Fibroblast of lung (primary cell): ENCODE measurements at places on chromosomes 11 and 22. TPM values are rescaled to one million over a fixed set of nuclear protein-coding genes. Genes with fewer than 3 reads are reported as not detected.
A peak's percentile ranks its signal among the peaks of the same experiment; 100 is the strongest.

SORL1 gene
- 3.6 and 10.9 TPM in 2 replicates for total RNA-seq

DNA sequence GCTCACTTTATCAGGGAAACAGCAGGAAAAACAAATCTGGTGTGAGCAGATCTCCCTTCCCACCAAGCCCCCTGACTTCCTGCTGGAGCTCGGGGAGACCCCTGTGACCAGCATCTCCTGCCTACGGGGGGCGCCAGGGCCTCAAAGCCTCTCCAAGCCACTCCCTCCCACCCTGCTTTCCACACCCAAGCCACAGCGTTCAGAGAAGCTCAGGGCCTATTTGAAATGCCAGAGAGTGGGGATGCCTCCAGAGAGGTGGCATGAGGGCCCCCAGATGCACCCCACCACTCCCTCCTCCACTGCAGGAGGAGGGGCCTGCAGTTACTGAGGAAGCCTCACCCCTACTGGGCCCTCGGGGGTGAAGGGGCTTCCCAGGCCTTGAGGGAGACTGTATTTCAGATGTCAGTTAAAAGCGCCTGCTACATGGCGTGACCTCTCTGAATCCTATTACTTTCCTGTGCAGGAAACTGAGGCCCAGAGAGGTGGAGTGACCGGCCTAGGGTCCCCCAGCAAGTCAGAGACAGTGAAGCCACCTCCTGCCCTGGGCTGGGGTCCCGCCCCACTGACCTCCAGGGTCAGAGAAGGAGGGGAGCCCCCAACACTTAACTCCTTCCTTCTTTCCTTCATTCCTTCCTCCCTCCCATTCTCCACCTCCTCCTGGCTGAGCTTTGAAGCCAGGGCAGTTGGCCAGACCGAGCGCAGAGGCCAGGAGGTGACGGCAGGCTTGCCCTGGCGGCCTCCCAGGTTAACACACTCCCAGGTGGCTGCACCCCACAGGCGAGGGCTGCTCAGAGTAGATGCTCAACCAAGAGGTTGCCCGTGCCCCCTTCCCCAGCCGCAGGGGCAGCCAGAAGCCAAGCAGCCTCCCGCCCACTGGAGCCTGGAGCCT is 6.0 kb upstream of the CDKN1C start:
- H3K27me3 ChIP-seq = no peaks in the 10 kb centered on the region
- peak overlapping the region; percentile 39 for H3K4me3 ChIP-seq
- H3K4me1 ChIP-seq = peaks cover 11% of the 10 kb centered on the region
- H3K36me3 ChIP-seq = no peaks in the 10 kb centered on the region
- no peak overlapping the region for H3K27ac ChIP-seq

IFITM10 gene
- total RNA-seq = 0.26 and 0.50 TPM in 2 replicates

DNA sequence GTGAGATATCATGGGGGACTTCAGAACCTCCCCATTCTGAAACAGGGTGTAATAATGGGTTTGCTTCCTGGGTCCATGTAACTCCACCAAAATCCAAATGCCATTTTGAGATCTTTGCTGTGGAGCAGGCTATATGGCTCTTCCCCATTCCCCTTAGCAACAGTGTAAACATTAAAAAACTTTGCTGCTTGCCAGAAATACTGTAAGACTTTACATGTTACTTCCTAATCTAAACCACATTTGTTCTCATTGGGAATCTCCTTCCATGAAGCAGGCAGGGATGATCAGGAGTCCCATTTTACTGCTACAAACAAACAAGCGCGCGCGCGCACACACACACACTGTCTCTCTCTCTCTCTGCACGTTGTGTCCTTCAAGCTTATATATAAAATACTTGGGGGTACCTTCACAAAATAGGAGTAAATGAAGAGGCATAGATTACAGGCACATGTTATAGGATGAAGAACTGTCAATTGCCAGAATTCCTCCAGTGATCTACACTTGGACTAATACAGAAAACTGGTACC is 86.5 kb downstream of the ANO3 start:
- H3K27me3 ChIP-seq = no peaks in the 10 kb centered on the region
- H3K36me3 ChIP-seq = no peaks in the 10 kb centered on the region
- H3K4me3 ChIP-seq = no peak overlapping the region
- H3K4me1 ChIP-seq = no peaks in the 10 kb centered on the region
- no peak overlapping the region for H3K27ac ChIP-seq

SCGB1D2 gene
- total RNA-seq = not detected in 2 replicates

DNA sequence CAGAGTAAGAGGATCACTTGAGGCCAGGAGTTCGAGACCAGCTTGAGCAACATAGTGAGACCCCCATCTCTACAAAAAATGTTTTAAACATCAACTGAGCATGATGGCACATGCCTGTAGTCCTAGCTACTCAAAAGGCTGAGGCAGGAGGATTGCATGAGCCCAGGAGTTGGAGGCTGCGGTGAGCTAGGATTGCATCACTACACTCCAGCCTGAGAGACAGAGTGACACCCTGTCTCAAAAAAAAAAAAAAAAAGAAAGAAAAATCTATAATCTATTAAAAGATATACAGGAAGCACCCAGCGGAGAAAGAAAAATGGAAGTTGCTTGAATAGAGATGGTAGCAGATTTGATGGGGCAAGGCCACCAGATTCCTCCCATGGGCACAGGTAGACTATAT is 61.8 kb downstream of the FAM83F start:
- H3K36me3 ChIP-seq = no peaks in the 10 kb centered on the region
- DNase-seq = no peak
- H3K27me3 ChIP-seq = peaks cover 2% of the 10 kb centered on the region
- no peak overlapping the region for H3K27ac ChIP-seq
- H3K4me3 ChIP-seq = no peak overlapping the region
- H3K4me1 ChIP-seq = no peaks in the 10 kb centered on the region

NCF4 gene
- total RNA-seq = not detected in 2 replicates

DKK3 gene
- 387 and 1,064 TPM in 2 replicates for total RNA-seq

PAX6 gene
- total RNA-seq = not detected in 2 replicates

DNA sequence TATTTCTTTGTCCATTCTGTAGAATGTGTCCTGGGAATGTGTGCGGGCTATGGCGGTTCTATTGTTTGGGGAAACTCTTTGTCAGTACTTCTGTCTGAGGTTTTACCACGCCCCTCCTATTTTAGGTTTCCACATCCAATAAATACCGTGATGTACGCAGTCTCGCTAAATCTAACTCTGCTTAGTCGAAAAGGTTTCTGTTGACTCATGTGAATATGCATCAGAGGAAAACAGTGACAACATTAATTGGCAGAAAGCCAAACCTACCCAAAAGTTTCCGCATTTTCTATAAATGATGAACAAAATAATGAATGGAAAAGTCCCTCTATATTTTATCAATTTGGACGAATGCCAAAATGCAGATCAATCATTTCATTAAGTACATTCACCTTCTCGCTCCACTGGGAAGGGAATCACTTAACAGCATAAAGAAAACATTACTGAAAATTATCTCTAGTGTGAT is 143.4 kb downstream of the MAML2 start:
- H3K36me3 ChIP-seq = no peaks in the 10 kb centered on the region
- H3K27ac ChIP-seq = peak overlapping the region; percentile 37
- H3K27me3 ChIP-seq = no peaks in the 10 kb centered on the region
- DNase-seq = peak; percentile 74
- H3K4me3 ChIP-seq = no peak overlapping the region

DNA sequence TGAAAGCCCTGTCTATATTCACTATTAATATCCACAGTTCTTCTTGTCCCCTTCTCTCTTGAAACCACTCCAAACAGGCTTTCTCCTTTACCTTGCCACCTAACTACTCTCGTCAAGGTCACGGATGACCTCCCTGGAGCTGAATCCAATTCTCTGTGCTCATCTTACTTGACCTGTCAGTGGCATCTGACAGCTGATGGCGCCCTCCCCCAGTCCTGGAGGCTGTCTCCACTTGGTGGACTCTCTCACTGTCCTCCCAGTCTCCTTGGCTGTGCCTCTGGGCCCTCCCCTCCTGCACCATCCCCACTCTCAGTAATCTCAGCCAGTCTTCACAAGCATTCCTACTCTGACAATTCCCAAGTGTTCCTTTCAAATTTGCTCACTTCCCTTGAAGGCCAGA is 8.7 kb downstream of the TNKS1BP1 start:
- H3K4me3 ChIP-seq = no peak overlapping the region
- DNase-seq = no peak
- H3K4me1 ChIP-seq = peaks cover 45% of the 10 kb centered on the region
- H3K27ac ChIP-seq = no peak overlapping the region

SLC7A4 gene
- total RNA-seq = 0.26 and 0.83 TPM in 2 replicates

NLRP10 gene
- total RNA-seq = 0.26 and 9.6 TPM in 2 replicates

DNA sequence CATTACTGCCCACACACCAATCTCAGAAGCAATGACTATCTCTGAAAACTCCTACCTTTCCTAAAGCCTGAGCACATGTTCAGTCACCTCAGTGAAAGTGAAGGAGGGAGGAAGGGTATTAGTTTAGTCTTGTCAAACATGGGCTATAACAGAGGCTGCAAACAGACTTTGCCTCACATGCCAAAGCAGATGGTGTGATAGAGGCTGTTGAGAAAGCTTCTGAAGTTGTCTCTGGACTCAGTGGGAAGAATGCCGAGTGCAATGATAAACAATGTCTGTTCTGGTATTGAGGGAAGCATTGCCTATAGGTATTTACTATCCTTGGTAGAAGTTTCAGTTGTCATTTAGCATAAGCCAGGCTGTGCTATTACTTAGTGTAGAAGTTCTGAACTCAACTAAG is 314.5 kb upstream of the CCDC90B start:
- no peaks in the 10 kb centered on the region for H3K4me1 ChIP-seq
- no peaks in the 10 kb centered on the region for H3K36me3 ChIP-seq
- no peak overlapping the region for H3K4me3 ChIP-seq
- DNase-seq = no peak
- H3K27me3 ChIP-seq = no peaks in the 10 kb centered on the region

CLDN5 gene
- 0.33 and 0.51 TPM in 2 replicates for total RNA-seq

- H3K4me1 ChIP-seq = peaks cover 2% of the 10 kb centered on the region
- H3K4me3 ChIP-seq = no peak overlapping the region
- no peak overlapping the region for H3K27ac ChIP-seq
- H3K27me3 ChIP-seq = no peaks in the 10 kb centered on the region
Observed at GRCh38 chr22:35712672-35713071, 5.0 kb upstream of the APOL5 start.

OR5AK2 gene
- not detected in 2 replicates for total RNA-seq

GRCh38 chr22:46887978-46888377 is 125.5 kb downstream of the TBC1D22A start:
- H3K36me3 ChIP-seq = no peaks in the 10 kb centered on the region
- no peak for DNase-seq
- H3K27me3 ChIP-seq = no peaks in the 10 kb centered on the region

DNA sequence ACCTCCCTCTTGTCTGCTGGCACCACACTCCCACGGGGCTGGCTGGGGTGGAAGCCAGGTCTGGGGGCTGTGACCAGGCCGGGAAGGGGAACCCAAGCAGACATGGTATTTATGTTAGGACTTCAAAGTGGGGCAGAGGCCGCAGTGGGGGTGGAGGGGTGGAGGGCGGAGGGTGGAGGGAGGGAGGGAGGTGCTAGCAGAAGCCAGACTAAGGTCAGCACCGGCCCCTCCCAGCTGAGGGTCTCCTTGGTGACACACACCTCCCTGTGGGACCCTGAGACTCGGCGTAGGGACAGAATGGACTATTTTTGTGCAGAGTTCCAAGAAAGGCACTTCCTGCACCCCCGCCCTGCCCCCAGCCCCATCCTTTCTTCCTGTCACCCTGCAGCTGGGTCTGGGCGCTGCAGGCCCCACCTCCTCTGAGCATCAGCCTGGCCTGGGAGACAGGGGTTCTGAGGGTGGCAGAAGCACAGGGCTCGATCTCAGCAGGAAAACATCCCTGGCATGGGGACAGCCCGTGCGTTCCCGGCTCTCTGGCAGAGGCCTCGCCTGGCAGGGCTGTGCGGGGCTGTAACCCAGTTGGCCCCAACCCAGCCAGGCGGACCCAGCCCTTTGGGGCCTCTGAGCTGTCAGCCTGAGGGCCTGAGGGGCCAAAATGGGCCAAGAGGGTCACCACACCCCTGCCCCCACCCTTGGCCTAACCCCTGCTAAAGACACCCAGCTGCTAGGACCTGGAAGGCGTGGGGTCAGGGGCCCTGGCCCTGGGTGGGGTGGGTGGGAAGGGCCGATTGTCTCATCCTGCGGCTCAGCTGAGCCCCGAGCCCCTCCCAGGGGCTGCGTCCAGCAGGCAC is 9.6 kb upstream of the CD248 start:
- H3K4me3 ChIP-seq = no peak overlapping the region
- no peaks in the 10 kb centered on the region for H3K27me3 ChIP-seq
- DNase-seq = peak; percentile 33

DNA sequence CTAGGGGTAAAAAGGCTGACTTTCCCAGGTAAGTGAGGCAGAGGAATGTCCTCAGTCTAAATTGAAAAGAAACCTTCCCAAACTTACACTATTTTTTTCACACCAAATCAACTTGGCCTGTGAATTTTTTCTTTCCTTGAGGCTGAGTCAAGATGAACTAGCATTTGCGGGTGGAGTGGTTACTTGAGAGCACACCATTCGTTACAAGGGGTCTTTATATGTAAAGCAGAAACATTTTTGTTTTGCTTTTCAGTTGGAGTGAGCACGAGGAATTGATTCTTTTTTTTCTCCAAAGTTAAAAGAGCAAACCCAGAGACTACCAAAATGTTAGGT is 36.4 kb downstream of the MAML2 start:
- no peak for DNase-seq
- H3K36me3 ChIP-seq = no peaks in the 10 kb centered on the region
- peak overlapping the region; percentile 48 for H3K4me3 ChIP-seq
- no peaks in the 10 kb centered on the region for H3K27me3 ChIP-seq

CSKMT gene
- 8.4 and 9.8 TPM in 2 replicates for total RNA-seq

KLHL35 gene
- total RNA-seq = 1.3 and 1.8 TPM in 2 replicates

ACAD8 gene
- total RNA-seq = 15.9 and 16.8 TPM in 2 replicates

DNA sequence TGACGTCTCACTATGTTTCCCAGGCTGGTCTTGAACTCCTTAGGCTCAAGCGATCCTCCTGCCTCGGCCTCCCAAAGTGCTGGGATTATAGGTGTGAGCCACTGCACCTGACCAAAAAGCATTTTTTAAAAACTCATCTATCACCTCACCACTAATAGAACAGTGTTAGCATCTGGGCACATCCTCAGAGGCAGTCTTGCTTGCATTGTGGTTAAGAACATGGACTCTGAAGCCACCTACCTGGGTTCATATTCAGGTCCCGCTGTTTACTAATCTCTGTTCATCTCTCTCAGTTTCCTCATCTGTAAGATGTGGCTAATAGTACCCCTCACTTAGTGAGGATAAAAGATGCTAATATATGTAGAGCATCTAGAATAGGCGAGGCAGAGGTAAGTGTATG is 90.6 kb downstream of the PACS1 start:
- no peaks in the 10 kb centered on the region for H3K36me3 ChIP-seq
- H3K27me3 ChIP-seq = no peaks in the 10 kb centered on the region
- no peaks in the 10 kb centered on the region for H3K4me1 ChIP-seq
- no peak overlapping the region for H3K4me3 ChIP-seq
- no peak overlapping the region for H3K27ac ChIP-seq
- no peak for DNase-seq

DNA sequence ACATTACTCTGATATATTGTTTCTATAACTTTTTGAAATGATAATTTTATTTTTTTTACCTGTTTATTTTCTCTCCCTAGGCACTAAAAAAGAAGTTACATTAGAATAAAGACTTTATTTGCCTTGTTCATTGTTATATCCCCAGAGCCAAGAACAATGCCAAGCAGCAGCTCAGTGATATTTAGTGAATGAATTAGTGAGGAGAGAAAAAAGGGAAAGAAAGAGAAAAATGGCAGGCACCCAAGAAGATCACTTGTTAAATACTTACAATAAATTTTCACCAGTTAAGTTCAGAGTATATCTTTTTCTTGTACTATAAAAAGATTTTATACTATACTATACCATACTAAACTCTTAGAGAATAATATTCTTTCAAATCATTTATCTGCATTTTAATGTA is 13.3 kb upstream of the ANO5 start:
- H3K4me1 ChIP-seq = no peaks in the 10 kb centered on the region
- no peaks in the 10 kb centered on the region for H3K27me3 ChIP-seq
- DNase-seq = no peak
